LNCaP clone FGC (cell line): ENCODE measurements at places on chromosomes 6 and 20.

GRCh38 chr6:98769546-98769945 is 64.8 kb upstream of the POU3F2 start:
- peak; percentile 27 for DNase-seq

GRCh38 chr6:14748679-14749078 is 497.2 kb upstream of the JARID2 start:
- DNase-seq, result no peak

DNA sequence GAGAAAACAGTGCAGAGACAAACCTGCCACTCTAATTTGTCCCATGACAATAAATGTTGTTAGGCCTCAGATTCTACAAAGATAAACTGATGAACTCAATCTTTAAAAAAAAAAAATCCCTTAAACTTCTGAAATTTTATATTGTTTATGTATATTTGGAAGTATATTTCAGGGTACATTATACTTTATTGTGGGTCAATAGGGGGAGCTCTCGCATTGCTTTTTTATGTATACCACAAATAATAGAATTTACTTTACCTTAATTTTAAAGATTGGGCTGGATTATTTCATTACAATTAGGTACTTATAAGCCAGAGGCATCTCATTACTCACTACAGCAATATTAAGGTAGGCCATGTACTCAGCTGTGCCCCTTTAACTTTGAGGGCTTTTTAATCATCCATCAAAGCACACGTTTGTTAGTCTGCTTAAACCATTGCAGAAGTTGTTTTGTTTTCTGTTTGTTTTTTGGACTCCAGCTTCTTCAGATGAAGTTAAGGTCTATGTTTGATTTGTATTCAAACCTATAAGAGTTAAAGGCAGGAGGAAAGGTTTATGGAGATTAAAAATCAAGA is 56.3 kb upstream of the EYA4 start:
- no peak for DNase-seq

DNA sequence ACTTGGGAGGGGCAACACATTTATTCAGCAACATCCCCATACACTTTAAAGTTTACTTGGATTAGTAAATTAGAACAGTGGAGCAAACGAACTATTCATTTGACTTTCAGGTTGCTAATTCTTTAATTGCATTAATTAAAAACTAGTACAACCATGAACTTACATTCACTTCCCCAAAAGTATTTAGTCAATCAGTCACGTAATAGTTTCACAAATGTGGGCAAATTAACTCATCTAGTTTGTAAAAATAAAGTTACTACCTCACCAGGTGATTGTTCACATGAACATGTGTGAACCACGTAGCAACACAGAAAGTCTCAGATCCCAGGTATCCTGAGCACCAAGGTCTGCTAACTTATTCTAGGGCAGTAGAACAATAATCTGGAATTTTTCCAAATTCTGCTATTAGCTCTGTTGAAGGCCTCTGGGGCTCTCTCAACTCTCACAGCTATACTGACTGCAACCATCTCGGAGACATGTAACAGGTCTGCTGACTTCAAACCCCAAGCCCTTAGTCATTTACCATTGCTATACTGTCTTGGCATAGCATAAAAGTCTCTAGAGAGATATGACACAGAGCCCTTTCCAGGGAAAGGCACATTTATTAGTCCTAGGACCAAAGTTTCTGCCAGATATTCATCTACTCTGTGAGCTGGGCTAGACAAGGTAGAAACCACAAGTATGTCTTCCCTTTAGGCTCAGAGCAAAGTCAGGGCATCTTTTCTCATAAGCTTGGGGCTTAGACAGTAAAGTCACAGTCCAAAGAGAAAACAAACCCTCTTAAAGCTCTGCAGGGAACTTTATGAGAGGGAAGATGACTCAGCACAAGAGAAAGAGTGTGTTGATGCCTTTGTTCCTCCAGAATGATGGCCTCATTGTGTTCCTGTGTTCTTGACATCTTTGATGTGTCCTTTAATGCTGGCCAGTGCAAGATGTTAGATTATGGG is 50.9 kb upstream of the CCDC28A start:
- no peak for DNase-seq

GRCh38 chr6:156781861-156782631 is 4.9 kb downstream of the ARID1B start:
- DNase-seq, result no peak

GRCh38 chr6:33695451-33695887 is 16.0 kb downstream of the UQCC2 start:
- no peak for DNase-seq

- DNase-seq, result no peak
Measured at GRCh38 chr6:124872361-124873065, 89.7 kb upstream of the RNF217 start.

- no peak for DNase-seq
Measured at GRCh38 chr20:49284818-49285217, 7.0 kb upstream of the ZNFX1 start.

DNA sequence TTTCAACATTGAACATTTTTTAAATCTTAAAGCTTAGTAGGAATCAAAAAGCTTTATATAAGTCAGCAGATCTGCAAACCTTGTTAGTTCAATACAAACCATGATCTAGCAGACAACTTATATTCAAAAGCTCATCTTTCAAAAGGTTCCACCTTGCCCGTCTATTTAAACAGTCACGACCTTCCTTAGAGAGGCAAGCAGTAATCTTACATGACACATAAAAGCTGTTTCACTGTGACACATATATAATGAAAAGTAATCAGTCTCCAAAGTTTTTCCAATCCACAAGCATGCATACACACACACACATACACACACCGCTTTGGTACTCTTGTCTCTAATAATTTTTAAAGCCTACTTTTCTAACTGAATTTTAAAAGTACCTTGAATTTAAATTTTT is 12.9 kb downstream of the SOD2 start:
- no peak for DNase-seq

- DNase-seq, result no peak
Measured at GRCh38 chr6:82245376-82245775, 2.2 kb downstream of the IBTK start.

GRCh38 chr6:74568861-74569260 is 637.0 kb downstream of the COL12A1 start:
- DNase-seq, result no peak

GRCh38 chr6:157385482-157385881 is 4.5 kb downstream of the ZDHHC14 start:
- DNase-seq, result no peak

DNA sequence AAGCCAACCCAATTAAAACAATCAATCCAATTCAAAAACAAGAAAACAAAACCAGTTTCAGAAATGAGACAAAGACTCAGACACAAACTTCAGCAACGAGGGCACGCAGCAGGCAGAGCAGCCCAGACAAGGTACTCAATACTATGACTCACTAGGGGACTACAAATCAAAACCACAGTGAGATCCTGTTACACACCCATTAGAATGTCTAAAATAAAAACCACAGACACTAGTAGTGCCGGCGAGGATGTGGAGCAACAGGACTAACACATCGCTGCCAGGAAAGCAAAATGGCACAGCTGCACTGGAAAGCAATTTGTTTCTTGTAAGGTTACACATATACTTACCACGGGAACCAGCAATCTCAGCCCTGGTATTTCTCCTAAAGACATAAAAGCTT is 28.4 kb upstream of the MAS1L start:
- no peak for DNase-seq

- DNase-seq, result no peak
Measured at GRCh38 chr20:58022711-58023110, 205.7 kb downstream of the ANKRD60 start.

DNA sequence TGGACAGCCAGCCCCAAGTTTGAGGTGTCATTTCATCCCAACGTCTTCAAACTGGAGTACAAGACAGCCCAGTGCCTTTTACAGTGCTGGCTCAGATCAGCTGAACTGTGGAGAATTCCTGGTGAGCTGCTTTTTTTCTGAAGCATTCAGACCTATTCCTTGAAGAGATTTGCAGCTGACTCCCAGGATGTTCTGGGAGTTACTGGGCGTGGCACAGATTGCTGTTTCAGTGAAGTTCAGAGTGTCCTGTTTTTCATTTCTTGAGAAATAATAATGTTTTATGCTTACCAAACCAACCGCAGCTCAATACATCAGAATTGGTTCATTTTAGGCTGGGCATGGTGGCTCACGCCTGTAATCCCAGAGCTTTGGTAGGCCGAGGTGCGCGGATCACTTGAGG is 33.4 kb upstream of the SRPK1 start:
- DNase-seq, result no peak
